ENCODE measurements at places on chromosomes 3 and 15. TPM values are rescaled to one million over a fixed set of nuclear protein-coding genes. Genes with fewer than 3 reads are reported as not detected.

The FSIP1 gene
- 0.38 TPM for total RNA-seq

- DNase-seq, result no peak
Observed at GRCh38 chr3:184524981-184525336, 36.6 kb upstream of the EPHB3 start.

- DNase-seq, result no peak
Observed at GRCh38 chr3:156449710-156450574, 105.0 kb downstream of the SSR3 start.

GRCh38 chr15:82651708-82652107 is 4.5 kb upstream of the CPEB1 start:
- DNase-seq, result no peak

GRCh38 chr15:58738046-58738707 is 11.3 kb downstream of the ADAM10 start:
- no peak for DNase-seq

GRCh38 chr3:161557445-161558150 is 61.0 kb downstream of the OTOL1 start:
- DNase-seq, result no peak

DNA sequence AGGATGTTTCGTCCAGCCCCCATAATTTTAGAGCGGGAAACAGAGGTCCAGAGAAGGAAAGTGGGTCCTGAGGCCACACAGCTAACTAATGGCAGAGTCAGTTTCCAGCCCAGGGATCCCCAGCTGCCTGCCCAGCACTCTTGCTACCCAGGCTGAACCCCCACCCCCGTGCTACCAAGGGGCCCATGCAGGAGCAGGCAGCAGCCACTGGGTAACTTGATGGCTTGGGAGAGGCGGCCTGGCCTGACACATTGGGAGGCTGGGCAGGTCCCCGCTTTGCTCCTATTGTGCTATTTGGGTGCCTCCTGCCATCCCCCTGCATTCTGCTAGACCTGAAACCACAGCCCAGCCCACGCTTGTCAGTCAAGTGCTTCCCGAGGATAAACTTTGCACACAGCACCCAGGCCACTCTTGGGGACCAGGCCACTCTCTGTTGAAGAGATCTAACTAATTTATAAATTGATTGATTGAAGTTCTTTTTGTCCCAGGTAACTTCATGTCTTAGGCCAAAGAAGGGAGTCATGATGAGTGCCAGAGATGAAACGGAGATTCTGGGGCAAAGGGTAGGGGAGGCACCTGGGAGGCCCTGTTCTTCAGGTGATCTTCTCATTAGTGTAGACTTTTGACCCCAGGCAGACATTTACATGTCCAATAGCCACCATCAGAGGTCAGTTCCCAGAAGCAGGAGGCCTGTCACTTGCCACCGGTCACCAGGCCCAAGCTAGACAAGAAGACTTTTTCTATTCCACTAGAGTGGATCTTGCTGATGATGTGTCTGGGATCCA is 7.0 kb downstream of the PAK6 start:
- DNase-seq, result no peak

DNA sequence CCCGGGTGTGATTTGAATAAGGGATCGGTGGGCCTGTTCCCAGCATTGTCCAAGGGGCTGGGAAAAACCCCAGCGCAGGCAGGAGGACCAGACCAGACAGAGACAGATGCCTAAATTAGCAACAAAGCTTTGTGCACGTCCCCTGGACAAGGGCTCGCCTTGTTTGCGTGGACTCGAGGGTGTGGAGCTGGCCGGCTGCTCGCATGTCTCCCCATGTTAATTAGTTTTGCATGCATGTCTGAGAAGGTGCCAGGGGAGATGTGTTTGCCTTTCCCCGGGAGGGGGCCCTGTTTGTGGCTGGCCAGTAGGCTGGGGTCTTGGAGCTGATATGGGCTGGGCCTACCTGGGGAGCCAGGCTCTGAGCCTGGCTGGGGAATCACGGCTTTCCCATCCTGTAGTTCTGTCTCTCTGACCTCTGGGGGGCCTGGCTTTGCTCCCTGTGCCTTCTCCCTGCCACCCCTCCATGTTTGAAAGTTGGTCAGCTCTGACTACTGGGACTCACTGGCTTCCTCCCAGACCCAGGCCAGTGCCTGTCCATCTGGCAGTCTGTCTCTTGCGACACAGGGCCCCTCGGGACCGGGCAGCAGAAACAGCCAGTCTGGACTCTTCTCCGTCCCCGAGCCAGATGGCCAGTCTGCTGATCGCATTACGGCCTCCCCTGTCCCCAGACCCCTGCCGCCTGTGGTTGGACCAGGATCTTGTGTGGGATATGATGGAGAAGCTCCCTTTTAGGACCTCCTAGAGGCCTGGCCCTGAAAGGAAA is 55.4 kb upstream of the POLG start:
- no peak for DNase-seq

- DNase-seq, result peak; percentile 26
Observed at GRCh38 chr15:31270767-31271166, 55.9 kb upstream of the KLF13 start.

The CCDC50 gene
- total RNA-seq, result 11.9 TPM

DNA sequence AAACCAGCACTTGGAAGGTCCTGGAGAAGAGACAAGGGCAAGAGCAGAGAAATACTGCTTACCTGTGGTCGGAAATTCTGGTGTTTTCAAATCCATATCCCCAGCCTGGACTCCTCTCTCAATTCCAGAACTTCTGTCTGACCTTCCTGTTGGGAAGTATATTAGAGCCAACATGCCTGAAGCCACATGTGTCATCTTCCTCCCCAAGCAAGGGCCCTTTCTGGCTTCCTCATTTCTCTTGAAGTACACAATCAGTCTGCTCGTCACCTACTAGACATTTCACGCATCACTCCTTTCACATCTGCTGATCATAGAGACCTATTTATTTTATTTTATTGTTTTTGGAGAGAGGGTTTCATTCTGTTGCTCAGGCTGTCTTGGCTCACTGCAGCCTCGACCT is 8.4 kb downstream of the PARP14 start:
- no peak for DNase-seq

The MLF1 gene
- 3.8 TPM for total RNA-seq

DNA sequence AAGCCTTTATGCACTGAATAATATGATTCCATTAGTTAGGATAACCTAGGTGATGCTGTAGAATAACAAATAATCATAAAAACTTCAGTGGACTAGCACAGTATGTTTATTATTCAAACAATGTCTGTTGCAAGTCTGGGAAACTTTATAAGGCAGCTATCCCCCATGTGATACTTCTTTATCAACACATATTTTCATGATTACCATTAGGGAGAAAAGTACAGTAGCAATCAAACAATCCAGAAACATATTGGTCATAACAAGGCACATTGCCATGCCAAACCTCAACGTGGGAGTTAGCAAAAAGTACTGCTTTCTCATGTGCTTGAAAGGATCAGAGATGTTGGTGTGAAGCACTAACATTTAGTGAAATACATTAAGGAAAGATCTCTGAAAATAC is 35.5 kb downstream of the EOMES start:
- DNase-seq, result no peak

DNA sequence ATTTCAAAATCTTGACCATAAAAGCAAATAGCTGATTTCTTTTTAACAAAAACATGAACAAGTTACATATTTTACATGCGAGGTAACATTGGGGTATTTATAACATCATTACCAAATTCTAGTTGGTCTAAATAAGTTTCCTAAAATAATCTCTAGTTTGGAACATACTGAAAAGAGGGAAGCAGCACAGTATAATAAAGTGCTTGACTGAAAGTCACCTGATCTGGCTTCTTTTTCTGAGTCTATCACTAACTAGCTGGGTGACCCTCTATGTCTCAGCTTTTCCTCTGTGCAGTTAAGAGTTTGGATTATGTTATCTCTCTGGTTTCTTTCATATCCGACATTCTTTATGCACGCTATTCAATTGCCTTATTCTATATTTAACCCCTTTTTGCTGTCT is 19.8 kb upstream of the CNTN4 start:
- DNase-seq, result no peak

The TRIM69 gene
- 70.8 TPM for total RNA-seq

DNA sequence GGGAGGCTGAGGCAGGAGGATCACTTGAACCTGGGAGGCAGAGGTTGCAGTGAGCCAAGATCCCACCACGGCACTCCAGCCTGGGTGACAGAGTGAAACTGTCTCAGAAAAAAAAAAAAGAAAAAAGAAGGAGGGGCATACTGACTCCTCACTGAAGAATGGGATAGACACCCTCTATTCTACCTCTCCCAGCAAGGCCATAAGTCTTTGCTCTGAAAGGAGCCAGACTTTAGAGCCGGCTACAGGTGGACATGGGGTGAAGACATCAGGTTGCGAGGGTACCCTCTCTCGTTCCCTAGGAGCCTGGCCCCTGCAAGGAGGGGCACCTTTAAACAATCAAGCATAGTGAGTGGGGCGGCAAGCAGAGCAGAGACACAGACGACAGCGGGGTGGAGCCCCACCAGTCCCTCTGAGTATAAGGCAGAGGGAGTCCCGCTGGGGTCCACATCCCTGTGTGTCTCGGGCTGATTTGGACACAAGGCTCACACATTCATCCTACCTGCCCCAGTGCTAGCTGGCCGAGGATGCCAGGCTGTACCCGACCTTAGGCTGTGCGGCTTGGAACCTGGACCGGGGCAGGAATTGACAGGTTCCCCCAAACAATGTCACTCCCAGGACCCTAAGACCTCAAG is 1.1 kb downstream of the GRAMD2A start:
- DNase-seq, result no peak

GRCh38 chr15:66154581-66154980 is 99.0 kb downstream of the MEGF11 start:
- DNase-seq, result no peak

The CPLX3 gene
- not detected for total RNA-seq

GRCh38 chr15:49421991-49422390 is 1.1 kb upstream of the FGF7 start:
- DNase-seq, result peak; percentile 52

GRCh38 chr3:122862381-122862780 is 67.5 kb downstream of the SLC49A4 start:
- no peak for DNase-seq

- no peak for DNase-seq
Observed at GRCh38 chr3:72756900-72757299, 91.3 kb downstream of the SHQ1 start.

DNA sequence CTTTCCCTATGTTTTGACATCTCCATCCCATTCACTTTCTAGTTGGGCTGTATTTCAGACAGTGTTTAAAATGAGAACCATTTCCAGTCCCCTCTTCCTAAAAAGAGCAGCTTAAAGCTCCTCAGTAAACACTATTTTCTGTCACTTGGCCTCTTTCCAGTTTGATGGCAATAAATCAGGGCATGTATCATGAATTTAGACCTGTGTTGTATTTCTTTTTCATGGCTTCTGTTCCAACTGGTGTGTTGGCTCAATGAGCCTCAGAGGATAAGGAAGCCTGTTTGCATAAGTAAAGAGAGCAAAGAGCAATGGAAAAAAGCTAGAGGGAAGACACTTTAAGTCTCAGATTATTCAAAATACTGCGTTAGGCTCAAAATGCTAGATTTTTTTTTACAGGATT is 7.2 kb downstream of the CCDC80 start:
- DNase-seq, result no peak

The TTLL13 gene
- 0.80 TPM for total RNA-seq

GRCh38 chr3:51792206-51792605 is 13.2 kb upstream of the IQCF6 start:
- DNase-seq, result no peak

The PYGO1 gene
- not detected for total RNA-seq

The GOLGA6B gene
- total RNA-seq, result not detected

The KIF7 gene
- 2.7 TPM for total RNA-seq

The HTR3E gene
- total RNA-seq, result not detected

DNA sequence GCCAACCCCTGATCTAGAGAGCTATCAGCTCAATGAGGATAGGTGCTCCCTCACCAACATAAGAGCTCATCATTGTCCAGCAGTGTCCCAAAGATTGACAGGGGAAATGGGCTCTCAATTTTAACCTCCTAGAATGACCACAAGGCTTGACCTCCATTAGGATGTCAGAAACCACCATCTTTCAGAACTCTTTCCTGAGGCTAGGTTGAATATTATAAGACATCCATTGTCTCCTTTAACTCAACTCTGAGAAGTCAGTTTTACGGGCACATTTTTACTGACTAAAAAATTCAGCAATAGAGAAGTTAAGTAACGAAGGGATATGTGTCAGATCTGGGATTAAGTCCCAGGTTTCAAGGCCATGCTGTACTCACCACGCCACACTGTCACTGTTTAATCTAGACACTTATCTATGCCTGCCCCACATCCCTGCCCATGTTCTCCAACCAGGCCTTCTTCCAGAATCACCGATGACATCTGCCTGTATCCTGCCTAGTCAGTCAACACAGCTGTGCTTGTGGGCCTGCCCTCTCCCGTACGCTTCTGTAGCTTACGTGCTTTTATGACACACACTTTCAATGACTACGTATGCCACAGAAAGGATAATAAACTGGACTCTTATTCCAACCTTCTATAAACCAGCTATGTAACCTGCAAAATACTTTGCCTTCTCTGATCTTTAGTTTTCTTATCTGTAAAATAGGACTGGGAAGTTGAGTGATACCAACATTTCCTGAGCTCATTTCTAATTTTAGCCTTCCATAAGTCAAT is 17.1 kb upstream of the MUC13 start:
- no peak for DNase-seq

GRCh38 chr3:119011528-119011927 is 23.1 kb downstream of the IGSF11 start:
- no peak for DNase-seq

The GRAMD1C gene
- total RNA-seq, result 0.47 TPM

The SPG21 gene
- total RNA-seq, result 67.4 TPM

The RTP4 gene
- total RNA-seq, result 2.4 TPM

DNA sequence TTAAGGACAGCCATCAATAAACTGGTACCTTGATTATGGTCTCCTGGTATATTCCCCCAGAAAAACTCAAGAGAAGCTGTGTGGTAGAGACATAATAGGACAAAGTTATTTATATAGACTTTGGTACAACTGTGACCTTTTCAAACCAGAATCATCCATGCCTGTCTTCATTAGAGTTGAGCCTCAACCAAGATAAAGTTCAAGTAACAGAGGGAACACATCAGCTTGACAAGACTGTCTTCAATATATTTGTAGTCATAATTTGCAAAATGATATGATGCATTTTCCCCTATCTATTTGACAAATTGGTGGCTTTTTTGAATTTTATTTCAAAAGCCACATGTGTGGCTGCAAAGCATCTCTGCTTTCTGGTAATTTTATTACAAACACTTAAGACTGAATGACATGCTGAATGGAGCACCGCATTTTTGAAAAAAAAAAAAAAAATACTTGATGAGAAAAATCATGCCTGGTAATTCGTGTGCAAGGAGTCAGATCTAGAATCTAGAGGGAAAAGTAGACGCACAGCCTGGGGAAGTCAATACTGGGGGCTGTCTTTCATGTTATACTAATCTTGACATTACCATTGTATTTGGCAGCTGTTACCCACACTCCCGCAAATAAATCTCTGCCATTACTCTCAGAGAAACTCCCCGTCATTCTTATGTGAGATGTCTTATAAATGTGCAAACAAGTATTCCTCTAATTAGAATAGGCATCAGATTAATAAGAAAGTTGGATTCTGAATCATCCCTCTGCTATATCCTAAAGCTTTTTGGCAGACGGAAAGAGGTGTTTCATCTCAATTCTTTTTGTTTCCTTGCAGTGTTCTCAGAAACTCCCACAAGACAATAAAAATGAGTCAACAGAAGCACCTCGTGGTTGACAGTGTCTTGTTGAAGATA is 554.8 kb upstream of the CBLB start:
- no peak for DNase-seq

GRCh38 chr3:14486460-14486859 is 53.7 kb downstream of the GRIP2 start:
- no peak for DNase-seq

- no peak for DNase-seq
Observed at GRCh38 chr3:197404754-197405153, 106.3 kb upstream of the DLG1 start.
